ENCODE measurements at places on chromosomes 1 and 21.

DNA sequence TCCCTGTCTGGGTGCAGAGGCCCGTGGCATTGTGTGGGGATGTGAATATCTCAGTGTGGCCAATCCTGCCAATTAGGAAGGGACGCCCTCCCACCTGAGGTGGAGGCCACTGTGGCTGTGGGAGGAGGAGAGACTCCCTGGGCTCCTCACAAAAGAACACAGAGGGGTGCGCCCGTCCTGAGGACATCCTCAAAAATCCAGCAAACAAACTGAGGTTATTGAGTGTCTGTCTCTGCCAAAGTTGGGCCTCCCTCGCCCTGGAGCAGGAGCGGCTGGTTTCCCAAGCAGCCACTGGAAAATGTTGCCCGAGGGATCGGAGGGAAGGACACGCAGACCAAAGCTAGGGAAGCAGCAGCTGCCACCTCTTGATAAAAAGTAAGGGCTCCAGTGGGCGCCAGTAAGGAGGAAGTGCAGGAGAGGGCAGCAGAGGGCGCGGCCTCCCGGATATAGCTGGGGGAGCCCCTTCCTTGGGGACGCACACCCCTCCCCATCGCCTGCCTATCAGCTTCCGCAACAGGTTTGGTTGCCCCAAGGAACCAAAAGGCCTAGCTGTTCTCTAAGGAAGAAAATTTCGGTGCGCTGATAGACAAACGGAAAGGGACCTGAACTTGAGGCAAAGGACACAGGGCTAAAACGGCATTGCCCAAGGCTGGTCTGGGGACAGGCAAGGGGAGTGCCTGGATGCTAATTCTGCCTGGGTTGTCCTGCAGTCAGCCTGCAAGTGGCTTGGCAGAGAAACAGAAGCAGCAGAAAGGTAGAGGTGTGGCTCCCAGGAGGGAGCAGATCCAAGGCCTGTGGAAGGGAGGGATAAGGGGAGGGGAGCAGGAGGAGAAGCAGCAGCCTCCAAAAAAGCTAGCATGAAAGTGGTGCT, 1.7 kb upstream of the GRIK3 start:
- no peak for DNase-seq

DNA sequence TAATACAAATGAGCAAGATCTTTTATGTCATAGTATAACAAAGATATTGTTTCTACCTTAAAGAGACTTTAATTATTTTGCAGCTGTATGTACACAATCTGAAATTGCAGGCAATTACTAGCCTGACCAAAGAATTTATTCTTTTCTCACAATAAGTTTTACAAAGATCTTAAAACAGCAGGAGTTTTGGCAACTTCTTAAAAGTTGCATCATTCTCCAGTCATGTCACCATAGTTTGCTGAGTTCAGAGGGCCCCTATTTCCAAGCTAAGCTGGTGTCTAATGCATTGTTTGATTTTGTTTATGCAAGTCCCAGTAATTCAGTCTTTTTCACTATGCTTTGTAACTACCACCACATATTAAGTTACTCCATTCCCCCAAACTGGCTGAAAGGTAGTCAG, 114.8 kb downstream of the DNAH14 start:
- no peak for DNase-seq

GRCh38 chr1:230916587-230917283, 48.4 kb upstream of the C1orf198 start:
- DNase-seq = no peak

DNA sequence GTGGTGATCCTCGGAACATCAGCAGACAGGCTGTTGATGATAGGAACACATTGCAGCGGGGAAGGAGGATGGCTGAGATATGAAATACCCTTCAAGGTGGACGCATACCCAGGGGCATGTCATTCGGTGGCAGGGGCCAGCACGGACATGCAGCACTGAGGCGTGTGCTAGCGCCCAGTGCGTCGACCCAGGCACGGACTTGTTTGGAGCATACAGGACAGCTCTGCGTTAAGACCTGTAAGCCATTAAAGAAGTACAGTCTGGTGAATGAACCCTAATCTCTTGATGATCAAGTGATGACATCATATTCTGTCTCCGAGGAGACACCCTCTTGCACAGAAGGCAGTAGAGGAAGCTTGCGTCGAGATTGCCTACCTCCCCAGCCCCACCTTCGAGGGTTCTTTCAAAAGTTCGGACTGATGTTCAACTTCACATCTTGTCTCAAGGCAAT, 63.6 kb upstream of the KIF26B start:
- no peak for DNase-seq

DNA sequence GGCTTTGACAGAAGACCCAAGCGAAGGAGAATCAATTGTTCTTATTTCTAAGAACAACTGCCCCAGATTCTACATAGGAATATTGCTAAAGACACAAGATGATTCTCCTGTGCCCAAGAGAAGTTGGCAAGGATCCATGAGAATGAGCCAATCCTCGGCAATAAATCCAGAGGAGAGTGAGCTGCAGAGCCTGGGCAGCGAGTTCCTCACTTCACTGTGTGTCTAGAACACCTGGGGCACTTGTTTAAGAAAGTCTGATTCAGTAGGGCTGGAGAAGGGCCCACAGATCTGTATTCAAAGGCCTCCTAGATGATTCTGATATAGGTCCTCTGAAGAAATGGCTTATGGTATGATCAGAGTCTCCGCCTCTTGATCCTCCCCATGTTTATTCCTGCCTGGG, 31.8 kb downstream of the GADD45A start:
- peak; percentile 6 for DNase-seq

GRCh38 chr1:238384381-238384780, 493.7 kb upstream of the ZP4 start:
- no peak for DNase-seq

DNA sequence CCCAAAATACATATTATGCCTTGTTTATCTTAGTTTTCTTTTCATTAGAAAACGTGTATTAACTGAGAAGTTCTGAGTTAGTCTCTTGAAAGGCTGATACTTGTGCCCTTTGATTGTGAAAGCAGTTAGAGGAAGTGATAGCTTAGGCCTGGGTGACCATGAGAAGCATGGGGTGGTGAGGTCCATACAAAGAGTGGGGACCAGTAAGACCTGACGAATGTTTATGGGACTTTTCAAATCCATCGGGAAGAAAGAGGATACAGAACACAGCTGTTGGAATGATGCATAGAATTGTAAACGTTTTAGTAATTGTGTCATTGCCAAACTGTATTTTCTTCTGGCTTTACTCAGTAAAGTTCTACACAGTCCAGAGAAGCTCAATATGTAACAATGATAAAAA, 259.8 kb downstream of the LMO4 start:
- no peak for DNase-seq

GRCh38 chr21:40723317-40723716, 123.6 kb downstream of the DSCAM start:
- DNase-seq = no peak

DNA sequence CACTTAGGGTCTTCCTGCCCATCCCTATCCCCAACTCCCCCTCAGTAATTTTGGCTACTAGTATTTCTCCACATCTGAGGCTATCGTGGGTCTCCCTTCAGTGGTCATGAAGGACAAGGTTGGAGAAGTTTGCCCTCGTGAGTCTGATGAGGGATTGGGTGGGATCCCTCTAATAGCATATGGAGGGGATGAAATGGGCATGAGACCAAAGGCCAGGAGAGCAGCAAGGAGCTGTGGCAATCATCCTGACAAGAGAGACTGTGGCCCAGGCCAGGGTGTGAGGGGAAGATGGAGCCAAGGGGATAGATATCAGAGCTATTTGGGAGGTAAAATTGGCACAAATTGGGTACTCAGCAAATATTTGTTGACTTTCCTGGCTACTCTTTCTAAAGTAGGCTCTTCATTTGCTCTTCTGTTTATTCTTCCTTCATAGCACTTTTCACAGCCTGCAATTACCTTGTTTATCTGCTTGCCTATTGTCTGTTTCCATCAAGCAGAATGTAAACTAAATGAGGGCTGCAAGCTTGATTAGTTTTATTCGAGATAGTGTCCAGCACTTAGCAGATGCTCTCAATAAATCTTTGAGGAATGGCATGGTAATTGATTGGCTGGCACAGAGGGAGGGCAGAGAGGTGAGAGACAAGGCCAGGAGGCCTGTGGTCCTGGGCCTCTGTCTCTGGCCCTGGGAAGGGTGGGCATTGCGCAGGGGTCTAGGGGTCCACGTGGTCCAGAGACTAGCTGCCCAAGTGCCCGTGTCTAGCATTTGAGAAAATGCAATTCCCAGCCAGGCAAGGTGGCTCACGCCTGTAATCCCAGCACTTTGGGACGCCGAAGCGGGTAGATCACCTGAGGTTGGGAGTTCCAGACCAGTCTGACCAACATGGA, 1.5 kb upstream of the PLK3 start:
- no peak for DNase-seq

DNA sequence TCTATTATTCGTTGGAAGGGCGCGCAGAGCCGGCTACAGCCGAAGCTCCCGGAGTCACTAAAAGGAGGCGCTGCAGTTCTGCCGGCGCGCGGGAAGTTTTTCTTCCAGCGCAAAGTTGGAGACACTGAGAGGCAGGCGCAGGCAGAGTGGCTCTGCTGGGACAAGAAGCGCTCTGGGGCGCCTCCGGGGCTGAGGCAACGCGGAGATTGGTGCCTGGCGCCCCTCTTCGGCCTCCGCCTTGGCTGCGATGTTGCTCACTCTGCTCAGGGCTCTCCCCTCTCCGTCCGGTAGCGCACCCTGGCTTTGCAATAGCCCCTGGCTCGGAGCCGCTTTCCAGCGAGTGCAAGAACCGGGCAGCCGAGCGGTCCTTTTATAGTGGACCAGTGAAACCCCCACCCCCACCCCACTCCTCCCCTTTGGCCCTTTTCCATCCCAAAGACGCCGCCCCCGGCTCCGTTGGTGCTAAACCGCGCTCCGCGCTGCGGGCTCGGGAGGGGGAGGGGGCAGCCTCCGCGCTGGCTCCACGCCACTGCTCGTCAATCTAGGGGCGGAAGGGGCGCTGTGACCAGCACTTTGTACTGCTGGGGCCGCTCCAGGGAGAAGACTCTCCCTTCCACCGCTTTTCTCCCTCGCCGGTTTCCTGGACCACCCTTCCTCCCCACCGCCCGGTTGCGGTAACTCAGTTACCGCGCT, at the start of gene ADAMTS1:
TSS of gene ADAMTS1 (minus strand) at position 344 of the 693 bp plus-strand sequence. CDS start 455 bp downstream, outside the sequence.
- DNase-seq = peak; percentile 86

DNA sequence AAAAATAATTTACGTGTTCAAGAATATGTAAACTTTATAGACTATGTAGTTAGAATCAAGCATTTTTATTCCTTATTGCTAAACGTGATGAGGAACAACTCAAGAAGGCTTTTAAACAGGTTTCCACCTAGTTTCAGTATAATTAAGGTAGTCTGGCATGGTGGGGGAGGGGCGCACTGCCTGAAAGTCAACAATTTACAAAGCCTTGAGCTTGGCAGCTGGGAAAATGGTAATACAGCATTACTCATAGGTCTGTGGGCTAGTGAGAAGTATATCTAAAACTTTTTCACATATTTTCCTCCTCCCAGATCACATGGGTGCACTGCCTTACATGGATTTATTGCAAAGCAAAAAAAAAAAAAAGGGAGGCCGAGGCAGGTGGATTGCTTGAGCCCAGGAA, 75.2 kb downstream of the EVI5 start:
- no peak for DNase-seq

- no peak for DNase-seq
These were observed 44.7 kb downstream of the PTGFRN start for GRCh38 chr1:116954440-116954839.

DNA sequence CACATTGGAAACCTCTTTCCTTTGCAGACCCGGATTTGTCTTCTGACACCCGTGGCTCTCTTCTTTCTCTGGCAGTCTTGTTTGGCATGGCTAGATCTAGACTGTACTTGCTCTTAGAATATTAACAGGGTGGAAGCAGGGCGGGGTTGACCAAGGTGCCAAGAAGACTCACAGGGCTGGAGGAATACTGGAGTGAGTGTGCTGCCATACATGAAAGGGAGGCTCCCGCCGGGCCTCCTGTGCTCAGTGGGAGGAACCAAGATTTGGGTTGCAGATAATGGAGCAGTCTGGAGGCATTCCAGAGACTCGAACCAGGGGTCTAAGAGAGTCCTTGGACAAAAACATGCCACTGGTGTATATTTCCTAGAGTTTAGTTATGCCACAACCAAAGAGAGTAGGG, 27.6 kb upstream of the SNX27 start:
- no peak for DNase-seq

DNA sequence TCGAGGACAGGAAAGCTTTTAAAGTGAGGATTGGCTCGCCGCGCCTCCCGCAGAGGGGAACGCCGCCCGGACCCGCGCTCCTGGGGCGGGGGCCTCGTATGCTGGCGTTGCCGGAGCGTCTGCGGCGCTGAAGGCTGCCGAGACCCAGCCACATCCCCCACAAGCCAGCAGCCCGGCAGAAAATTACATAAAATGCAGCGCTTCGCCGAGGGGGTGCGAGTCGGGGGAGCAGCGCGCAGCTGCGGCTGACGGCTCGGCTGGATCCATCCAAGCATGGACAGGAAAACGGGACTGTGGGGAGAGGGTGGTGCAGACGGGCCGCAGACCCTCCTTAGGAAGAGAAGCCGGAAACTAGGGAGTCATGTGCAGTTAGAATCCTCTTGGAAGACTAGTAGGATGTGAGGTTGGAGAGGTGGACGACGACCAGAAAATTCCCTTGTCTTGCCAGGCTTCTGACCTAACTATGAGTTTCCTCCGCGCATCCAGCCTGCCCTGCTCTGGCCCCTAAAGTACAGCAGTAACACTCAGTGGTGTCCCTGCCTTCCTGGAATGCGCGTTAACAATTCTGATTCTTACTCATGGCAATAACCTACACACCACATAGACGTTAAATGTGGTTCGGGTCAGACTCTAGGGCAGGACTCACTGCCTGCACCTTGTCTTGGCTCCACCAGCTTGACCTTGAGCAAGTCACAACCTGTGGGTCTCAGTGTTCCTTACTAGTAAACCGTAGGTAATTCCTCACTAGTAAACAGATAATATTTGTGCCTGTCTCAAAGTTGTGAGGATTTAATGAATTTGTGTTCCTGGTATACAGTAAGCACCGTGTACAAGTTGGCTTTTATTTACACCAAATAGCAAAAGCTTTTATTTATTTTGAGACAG, 953 bp upstream of the BRWD1 start:
- no peak for DNase-seq

- no peak for DNase-seq
These were observed 51.4 kb downstream of the RHBG start for GRCh38 chr1:156420205-156421061.

DNA sequence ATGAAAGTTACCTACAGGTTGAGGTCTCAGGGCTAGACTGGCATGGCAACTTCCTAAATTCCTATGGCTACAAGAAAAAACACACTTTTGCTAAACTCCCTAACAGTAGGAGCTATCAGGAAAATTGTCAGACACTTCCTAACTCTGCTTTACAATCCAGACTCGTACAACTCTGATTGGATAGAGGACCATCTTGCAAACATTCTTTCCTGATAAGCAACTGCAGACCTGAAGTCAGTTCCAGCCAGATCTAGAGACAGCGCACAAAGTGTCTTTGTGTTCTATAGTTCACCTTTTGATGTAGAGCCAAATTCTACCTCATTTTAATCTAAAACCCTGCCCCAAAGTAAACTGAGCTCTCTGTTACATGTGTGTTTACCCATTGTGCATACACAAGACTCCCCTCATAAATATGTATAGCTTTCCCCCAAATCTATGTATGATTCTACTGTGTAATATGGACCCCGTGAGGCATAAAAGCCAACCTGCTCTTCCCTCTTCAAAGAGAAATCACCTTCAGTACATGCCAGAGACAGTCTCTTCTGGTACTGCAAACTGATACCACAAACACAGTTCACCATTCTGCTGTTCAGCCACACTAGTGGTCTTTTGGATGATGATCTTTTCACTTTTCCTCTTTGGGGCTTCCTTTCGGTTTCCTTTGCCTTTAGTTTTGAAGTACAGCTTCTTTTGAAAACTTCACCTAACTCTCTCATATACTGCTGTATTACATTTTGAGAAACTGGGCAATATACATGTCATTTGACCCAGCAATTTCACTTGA, 21.7 kb downstream of the ZP4 start:
- no peak for DNase-seq

- no peak for DNase-seq
These were observed 498 bp downstream of the KRTAP10-2 start for GRCh38 chr21:44550807-44551206.

Measured in GOT3 (cell line).